Cortex of kidney (tissue), 1 donor: ENCODE measurements at places on chromosomes 6 and 20.

DNA sequence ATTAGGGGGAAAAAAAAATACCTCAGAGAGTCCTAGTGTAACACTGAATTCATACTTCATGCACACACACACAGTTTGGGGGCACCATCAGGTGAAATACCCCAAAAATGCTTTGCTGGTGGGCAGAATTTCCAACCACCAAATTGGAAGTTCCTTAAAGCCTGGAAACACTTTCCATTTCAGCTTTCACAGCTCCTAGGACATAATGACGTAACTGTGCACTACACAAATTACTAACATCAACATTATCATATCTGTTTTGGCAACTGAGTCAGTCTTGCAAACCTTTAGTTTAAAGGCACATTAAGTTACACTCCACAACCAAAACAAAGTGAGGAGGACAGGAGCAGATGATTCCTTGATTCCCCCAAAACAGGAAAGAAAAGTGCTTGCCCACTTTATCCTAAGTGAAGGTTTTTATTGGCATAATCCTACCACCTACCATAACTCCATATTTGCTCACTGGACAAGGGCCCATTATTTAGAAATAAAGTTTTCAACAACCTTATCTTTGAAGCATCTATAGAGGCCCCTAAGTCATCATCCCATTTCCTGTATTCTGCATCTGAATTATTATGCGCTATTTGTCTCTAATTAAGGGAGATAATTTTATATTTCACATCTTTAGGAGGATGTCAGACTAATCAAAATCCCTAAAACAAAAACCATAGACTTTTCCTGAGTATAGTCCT is 3.4 kb downstream of the MBOAT1 start:
- no peak for DNase-seq

GRCh38 chr6:31898383-31899011 is 999 bp upstream of the EHMT2 start:
- no peak for DNase-seq

DNA sequence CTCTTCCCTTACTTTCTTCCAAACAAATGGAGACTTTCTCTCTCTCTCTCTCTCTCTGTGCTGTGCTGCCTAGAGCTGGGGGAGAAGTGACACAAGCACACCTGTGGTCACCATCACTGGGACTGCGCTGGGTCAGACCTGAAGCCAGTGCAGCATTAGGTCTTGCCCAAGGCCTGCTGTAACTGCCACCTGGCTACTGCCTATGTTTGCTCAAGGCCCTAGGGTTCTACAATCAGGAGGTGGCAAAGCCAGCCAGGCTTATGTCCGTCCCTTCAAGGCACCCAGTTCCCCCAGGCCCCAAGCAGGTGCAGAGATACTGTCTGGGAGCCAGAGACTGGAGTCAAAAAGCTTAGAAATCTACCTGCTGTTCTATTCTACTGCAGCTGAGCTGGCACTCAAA is 49.4 kb upstream of the TOP1 start:
- DNase-seq = no peak

DNA sequence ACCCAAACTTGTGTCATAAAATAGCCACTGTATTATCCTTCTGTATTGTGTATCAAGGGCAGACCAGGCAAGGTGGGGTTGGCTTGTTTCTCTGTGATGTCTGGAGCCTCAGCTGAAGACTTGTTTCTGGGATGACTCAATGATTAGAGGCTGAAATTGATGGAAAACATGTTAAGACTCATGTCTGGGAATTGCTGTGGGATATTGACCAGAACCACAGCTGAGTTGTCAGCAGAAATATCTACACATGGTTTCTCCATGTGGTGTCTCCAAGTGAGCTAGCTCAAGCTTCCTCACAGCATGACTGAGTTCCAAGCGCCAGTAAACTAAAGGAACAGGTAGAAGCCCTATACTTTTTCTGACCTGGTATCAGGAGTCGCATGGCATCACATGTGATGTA is 128.5 kb upstream of the SYNDIG1 start:
- DNase-seq = no peak

- DNase-seq = no peak
Observed at GRCh38 chr6:53336070-53336469, 12.7 kb downstream of the ELOVL5 start.

DNA sequence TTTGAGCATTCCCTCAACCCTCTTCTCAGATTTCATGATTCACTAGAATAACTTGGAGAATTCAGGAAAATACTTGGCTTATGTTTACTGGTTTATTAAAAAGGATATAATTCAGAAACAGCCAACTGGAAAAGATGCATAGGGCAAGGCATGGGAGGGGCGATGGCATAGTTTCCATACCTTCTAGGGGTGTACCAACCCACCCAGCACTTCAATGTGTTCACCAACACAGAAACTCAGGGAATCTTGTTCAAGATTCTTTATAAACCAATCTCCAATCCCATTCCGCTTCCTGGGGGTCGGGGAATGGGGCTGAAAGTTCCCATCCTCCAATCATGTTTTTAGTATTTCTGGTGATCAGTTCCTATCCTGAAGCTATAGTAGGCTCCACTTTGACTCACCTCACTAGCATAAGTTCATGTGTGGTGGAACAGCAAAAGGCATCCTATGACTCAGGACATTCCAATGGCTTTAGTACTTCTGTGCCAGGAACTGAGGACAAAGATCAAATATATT is 164.4 kb downstream of the SIM1 start:
- DNase-seq = no peak

- no peak for DNase-seq
Observed at GRCh38 chr20:44861531-44862006, 23.9 kb upstream of the YWHAB start.

- DNase-seq = no peak
Observed at GRCh38 chr6:156876302-156876701, 99.1 kb downstream of the ARID1B start.

GRCh38 chr20:50304501-50304856 is 113.8 kb downstream of the CEBPB start:
- no peak for DNase-seq

DNA sequence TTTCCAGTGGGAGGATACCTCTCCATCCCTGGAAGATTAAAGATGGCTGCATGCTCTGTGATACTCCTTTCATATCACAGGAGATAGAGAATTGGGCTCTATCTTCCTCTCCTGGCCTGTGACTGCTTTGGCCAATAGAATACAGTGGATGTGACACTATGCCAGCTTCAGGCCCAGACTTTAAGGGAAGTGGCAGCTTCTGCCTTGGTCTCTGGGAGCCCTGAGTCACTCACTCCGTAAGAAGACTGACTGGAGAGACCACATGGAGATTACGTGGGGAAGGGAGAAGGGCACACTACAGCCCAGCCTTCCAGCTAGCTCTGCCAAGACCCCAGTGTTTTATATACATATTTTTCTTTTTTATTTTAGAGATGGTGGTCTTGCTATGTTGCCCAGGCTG is 10.4 kb upstream of the MMP9 start:
- DNase-seq = no peak

- no peak for DNase-seq
Observed at GRCh38 chr6:111604259-111605099, 1.2 kb downstream of the TRAF3IP2 start.

GRCh38 chr20:44765091-44765490 is 19.4 kb downstream of the KCNK15 start:
- DNase-seq = no peak

- DNase-seq = no peak
Observed at GRCh38 chr20:45038745-45039474, 62.0 kb downstream of the KCNS1 start.

- no peak for DNase-seq
Observed at GRCh38 chr6:170553534-170554012, 466 bp upstream of the PSMB1 start.

- DNase-seq = no peak
Observed at GRCh38 chr6:125157725-125158124, 4.2 kb downstream of the TPD52L1 start.

DNA sequence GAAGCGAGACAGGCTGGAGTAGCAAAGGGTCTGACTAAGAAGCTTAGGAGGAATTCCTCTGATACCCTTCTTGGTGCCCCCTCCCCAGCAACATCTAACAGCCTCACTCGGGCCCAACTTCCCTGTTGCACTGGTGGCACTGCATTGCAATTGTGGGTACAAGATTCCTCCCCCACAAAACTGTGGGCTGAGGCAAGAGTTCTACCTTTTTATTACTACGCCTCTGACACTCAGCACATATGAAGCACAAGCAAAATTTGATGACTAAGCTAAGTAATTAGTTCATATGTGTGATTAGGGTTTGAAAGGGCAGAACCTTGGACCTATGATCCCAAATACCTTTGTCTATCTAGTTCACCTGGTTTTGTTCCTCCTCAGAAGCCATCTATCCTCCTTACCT is 83.5 kb downstream of the ZHX3 start:
- no peak for DNase-seq

DNA sequence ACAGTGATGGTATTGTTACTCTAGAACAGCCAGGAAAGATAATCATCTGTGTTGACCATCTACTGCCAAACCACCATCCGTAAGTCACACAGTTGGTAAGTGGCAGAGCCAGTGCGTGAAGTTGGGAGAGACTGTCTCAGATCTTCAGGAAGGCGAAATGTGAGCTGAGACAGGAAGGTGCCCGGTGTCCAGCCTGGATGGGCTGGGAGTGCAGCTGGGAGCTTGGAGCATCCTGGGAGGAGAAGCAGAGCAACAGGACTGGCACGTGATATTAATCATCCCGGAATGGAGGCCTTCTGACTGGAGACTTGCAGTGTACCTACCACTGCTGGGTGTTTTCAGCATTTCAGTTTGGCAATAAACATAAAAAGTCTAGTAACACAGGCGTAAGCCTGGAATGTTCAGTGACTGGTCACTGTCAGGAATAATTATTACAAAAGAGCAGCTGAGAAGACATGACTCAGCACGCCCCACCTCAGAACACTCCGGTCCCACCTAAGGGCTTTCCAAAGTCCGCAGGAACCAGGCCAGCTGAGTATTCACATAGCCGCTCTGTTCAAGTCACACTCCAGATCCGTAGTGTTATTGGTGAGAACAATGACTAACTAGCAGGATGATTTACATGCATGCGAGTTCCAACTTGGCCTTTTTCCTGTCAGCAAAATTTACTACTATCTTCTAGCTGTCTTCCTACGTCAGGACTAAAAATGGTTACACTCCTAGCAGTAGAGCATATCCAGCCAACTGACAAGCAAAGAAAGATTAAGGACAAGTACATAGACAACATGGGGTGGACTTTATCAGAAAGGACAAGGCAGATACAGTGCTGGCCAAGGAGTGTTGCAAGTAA is 45.1 kb upstream of the PNRC1 start:
- no peak for DNase-seq

DNA sequence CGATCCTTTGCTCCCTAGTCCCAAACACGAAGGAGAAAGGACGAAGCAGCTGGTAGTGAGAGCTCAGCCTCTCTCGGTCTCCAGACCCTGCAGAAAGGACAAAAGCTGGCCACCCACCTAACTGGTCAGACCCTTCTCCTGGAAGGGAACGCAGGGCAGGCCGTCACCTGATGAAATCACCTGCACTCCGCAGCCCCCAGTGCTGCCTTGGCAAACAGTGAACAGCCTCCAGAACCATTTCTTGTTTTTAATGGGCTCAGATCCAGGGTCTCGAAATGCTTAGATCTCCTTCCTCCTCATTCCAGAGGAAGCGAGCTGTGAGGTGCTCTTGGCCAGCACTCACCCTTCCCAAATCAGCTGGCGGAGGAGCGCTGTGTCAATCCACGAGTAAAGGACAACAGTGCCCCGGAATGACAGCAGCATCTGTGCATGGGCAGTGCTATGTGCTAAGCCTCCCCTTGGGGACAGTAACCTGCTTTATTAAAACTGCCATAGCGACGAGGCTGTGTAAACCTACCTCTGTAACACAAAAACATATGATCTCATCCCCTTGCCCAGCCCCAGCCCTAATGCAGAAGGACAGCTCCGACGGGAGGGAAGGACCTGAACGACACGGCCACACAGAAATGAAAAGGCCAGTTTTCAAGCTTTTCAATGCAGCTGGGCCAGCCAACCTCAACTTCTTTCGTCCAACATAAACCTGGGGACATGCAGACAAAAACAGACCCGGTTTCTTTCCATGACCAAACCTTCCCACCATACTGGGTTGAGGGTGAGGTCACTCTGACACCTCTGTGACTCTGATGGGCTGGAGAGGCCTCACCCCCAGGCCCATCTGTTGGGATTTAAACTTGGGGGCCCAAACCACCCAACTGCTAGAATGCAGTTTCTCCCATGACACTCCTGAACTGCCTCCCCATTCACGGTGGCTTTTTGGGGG is 43.3 kb downstream of the SULF2 start:
- no peak for DNase-seq

GRCh38 chr6:26235302-26235670 is 129.7 kb upstream of the BTN3A2 start:
- no peak for DNase-seq

DNA sequence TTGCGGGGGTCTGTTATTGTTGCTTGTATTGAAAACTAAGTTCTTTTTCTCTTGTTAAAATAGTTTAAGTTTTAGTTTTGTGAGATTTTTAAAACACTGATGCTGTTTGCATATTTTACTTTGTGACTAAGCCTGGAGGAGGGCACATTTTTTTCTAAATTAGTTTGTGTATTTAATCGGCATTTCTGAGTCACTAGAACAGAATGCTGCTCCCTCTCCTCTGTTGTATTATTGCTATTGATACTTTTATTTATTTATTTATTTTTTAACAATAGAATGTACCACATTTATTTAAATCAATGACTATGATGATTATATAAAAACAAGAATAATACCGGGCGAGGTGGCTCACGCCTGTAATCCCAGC is 5.1 kb upstream of the FAM50B start:
- no peak for DNase-seq

DNA sequence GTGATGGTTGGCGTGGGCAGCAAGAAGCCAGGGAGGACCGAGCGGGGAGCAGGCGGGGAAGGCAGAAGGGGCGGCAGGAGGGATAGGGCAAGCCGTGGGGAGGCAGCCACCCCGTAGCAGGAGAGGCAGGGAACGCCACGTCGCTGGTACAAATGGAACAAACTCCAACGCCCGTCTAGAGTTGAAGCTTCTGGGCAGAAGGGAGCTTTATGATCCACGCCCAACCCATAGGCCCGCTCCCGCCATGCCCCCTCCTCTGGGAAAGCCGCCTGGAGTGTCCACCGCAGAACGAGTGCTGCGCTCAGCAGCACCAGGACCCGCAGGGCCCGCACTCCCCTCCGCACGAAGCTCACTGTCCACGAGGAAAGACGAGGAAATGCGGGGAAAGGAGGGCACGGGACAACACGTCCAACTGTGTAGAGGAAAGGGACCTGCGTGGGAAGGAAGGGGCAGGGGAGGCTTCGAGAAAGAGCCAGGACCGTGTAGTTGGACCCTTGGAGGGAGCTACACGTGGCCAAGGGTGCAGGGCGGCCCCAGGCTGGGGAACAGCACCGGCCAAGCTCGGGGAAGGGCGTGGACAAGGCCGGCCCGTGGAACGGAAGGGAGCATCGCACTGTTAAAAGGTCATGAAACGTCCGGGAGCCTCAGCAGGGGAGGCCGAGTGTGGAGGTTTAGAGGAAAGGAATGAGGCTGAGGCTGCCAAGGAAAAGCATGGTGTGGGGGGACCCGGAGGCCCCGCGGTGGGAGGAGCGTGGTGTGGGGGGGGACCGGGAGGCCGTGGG is 204.0 kb downstream of the DLL1 start:
- DNase-seq = no peak

GRCh38 chr20:60036346-60036745 is 78.1 kb downstream of the CDH26 start:
- no peak for DNase-seq
